ENCODE measurements at places on chromosomes 1 and 21.

DNA sequence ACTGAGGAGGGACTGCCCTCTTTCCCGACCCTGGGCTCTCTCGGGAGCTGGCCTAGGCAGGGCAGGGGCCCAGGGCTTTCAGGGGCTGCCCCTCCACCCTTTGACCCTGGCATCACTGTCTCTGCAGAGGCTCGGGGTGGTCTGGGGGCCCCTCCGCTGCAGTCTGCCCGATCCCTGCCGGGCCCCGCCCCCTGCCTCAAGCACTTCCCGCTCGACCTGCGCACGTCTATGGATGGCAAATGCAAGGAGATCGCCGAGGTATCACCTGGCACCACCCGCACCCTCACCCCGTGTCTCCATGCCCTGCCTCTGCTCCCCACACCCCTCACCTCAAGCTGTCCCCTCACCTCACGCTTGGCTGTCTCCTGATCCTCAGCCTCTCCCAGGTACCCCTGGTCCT lies 5.5 kb downstream of the AMPD2 start:
- DNase-seq = no peak
- H3K36me3 ChIP-seq = peaks cover 45% of the 10 kb centered on the region
- no peak overlapping the region for H3K4me3 ChIP-seq
- H3K27ac ChIP-seq = no peak overlapping the region
- no peaks in the 10 kb centered on the region for H3K27me3 ChIP-seq
- H3K4me1 ChIP-seq = peaks cover 2% of the 10 kb centered on the region

GRCh38 chr1:25954282-25954938 lies 43.5 kb downstream of the PAFAH2 start:
- H3K27ac ChIP-seq = no peak overlapping the region
- H3K36me3 ChIP-seq = peaks cover 7% of the 10 kb centered on the region
- H3K4me3 ChIP-seq = no peak overlapping the region
- H3K27me3 ChIP-seq = no peaks in the 10 kb centered on the region
- peak; percentile 96 for DNase-seq
- H3K4me1 ChIP-seq = no peaks in the 10 kb centered on the region

- H3K27ac ChIP-seq = no peak overlapping the region
- H3K4me1 ChIP-seq = no peaks in the 10 kb centered on the region
- H3K36me3 ChIP-seq = no peaks in the 10 kb centered on the region
Measured at GRCh38 chr1:173095632-173096031, 44.9 kb upstream of the TNFSF18 start.

DNA sequence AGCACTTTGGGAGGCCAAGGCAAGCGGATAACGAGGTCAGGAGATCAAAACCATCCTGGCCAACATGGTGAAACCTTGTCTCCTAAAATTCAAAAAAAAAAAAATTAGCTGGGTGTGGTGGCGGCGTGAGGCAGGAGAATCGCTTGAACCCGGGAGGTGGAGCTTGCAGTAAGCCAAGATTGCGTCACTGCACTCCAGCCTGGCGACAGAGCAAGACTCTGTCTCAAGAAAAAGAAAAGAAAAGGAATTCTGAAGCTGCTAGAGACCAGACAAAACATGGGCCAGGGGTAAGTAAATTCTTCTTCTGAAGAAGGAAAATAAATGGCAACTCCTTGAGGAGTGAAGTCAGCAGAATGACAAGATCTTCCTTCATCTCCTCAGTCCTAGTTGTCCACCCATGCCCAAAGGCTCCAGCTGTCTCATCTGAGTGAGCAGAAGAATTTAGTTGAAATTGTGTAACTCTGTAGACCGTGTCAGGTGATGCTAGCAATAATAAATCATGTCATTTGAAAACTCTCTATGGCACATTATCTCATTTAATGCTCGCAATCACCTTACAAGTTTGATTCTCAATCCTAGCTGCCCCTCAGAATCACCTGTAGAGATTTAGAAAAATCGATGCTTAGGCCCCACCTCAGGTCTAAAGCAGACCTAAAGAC lies 14.3 kb downstream of the PDZK1 start:
- DNase-seq = peak; percentile 64
- H3K27me3 ChIP-seq = no peaks in the 10 kb centered on the region
- H3K4me1 ChIP-seq = peaks cover 3% of the 10 kb centered on the region
- no peak overlapping the region for H3K4me3 ChIP-seq

DNA sequence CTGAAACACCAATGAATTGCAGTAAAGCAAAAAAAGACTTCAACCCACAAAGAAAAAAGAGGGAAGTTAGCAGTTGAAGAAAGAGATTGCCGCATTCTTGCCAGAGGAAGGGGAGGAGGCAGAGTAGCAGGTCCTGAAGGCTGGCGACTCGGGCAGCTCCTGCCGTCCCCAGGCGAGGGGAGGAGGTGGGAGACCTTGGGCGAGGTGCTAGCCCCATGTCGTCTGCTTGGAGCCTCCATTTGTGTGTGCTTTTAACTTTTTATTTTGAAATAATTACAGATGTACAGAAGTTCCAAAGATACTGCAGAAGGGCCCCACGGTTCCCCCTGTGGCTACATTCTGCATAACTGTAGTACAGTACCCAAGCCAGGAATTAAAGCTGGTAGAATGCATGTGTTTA lies 6.7 kb downstream of the TRPM2 start:
- no peaks in the 10 kb centered on the region for H3K27me3 ChIP-seq
- no peak for DNase-seq
- H3K4me3 ChIP-seq = no peak overlapping the region
- H3K36me3 ChIP-seq = no peaks in the 10 kb centered on the region

- H3K4me1 ChIP-seq = no peaks in the 10 kb centered on the region
- no peak overlapping the region for H3K4me3 ChIP-seq
- no peak for DNase-seq
- no peak overlapping the region for H3K27ac ChIP-seq
- H3K36me3 ChIP-seq = no peaks in the 10 kb centered on the region
Measured at GRCh38 chr1:64578270-64578973, 108.5 kb downstream of the CACHD1 start.

DNA sequence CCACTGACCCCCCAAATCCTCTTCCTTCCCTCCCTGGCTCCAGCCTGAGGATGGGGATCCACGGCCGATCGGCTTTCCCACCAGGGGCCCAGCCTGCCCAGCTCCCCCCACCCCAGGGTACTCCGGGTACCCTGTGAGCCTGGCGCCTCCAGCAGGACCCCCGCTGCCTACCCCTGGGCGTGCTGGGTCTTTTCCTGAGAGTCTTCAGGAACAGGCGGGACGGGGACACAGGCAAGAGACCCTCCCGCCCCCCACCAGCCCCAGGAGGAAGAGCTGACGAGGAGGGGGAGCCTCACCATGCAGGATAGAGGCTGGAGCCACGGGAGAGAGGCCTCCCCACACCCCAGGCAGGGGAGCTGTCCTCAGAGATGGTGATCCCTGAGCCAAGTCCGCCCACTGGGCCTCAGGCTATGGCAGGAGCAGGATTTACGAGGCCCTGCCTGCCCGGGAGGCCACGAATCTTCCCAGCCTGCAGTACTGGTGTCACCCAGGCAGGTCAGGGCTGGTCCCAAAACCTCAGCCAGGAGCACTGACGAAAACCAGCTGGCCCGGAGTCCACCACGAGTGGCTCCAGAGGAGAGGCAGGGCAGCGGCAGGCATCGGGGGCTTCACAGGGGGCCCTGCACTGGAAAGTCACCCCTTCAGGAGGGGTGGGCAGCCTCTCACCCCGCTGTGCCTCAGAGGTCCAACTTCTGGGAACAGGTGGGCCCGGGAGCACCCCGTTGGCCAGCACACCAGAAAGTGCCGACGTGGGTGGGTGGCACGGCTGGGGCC lies 58.0 kb downstream of the MEGF6 start:
- DNase-seq = peak; percentile 65
- H3K4me1 ChIP-seq = peaks cover 19% of the 10 kb centered on the region
- H3K36me3 ChIP-seq = no peaks in the 10 kb centered on the region
- no peak overlapping the region for H3K4me3 ChIP-seq
- H3K27me3 ChIP-seq = no peaks in the 10 kb centered on the region

DNA sequence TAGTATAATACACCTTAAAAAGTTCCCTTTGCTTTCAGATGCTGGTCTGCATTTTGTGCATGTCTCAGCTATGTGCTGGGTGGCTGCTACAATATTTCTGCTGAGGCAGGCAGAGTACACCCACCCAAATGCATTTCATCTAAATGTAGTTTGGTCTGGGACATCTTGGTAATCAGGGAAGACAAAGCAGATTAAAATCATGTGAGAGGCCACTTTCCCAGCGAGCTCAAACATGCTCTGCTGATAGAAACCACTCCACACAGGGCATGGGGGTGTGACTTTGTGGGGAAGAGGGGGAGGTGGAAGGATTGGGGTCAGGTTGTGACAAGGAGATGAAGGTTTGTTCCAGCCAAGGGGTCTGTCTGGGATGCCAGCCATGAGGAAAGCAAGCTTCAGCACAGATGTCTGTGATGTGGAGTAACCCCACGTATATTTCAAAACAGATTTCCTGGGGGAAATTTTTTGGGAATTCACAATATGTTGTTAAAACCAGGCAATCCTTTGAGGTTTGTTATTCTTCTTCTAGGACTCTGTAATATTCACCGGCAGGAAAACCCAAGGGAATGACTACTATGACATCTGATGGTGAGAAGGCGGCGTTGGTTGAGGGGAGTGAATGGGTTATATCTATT lies 255.1 kb upstream of the FGGY start:
- no peaks in the 10 kb centered on the region for H3K36me3 ChIP-seq
- H3K27me3 ChIP-seq = no peaks in the 10 kb centered on the region
- H3K4me3 ChIP-seq = no peak overlapping the region
- no peak overlapping the region for H3K27ac ChIP-seq
- peaks cover 10% of the 10 kb centered on the region for H3K4me1 ChIP-seq

GRCh38 chr1:208235982-208236761 lies 8.0 kb downstream of the PLXNA2 start:
- peaks cover 52% of the 10 kb centered on the region for H3K4me1 ChIP-seq
- H3K4me3 ChIP-seq = no peak overlapping the region
- peaks cover 11% of the 10 kb centered on the region for H3K36me3 ChIP-seq
- H3K27me3 ChIP-seq = no peaks in the 10 kb centered on the region
- DNase-seq = no peak

- H3K27ac ChIP-seq = no peak overlapping the region
- H3K36me3 ChIP-seq = no peaks in the 10 kb centered on the region
- no peaks in the 10 kb centered on the region for H3K4me1 ChIP-seq
- H3K4me3 ChIP-seq = no peak overlapping the region
- no peaks in the 10 kb centered on the region for H3K27me3 ChIP-seq
Measured at GRCh38 chr1:67274623-67275325, 32.9 kb upstream of the IL12RB2 start.

DNA sequence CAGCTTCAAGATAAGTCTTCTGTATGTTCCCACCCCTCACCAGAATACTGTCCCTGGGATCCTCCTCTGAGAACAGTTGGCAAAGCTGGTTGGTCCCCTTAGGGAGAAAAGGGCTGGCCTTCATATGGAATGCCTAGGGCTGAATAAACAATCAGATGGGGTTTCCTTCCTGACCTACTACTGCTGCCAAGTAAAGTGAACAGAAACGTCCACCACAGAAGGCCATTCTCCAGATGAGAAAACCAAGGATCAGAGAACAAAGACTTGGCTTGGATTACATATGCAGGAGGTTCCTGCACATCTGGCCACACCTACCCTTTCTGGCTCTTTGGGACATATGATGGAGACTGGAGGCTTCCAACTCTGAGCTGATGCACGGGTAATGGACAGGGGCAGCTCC lies 194.5 kb downstream of the HIVEP3 start:
- no peaks in the 10 kb centered on the region for H3K27me3 ChIP-seq
- H3K4me1 ChIP-seq = no peaks in the 10 kb centered on the region
- H3K27ac ChIP-seq = no peak overlapping the region
- H3K4me3 ChIP-seq = no peak overlapping the region
- no peak for DNase-seq

All from trophoblast cell (in vitro differentiated cells and primary cell).